ENCODE measurements at places on chromosomes 1 and 21. TPM values are rescaled to one million over a fixed set of nuclear protein-coding genes. Genes with fewer than 3 reads are reported as not detected.

GRCh38 chr1:205449750-205450443, 5.9 kb downstream of the BLACAT1 start:
- H3K4me1 ChIP-seq = peaks cover 5% of the 10 kb centered on the region
- peak; percentile 19 for DNase-seq
- peaks cover 41% of the 10 kb centered on the region for H3K27me3 ChIP-seq
- no peaks in the 10 kb centered on the region for H3K36me3 ChIP-seq
- H3K4me3 ChIP-seq = no peak overlapping the region
- H3K27ac ChIP-seq = no peak overlapping the region

Gene EYA3
- total RNA-seq = 30.0 TPM

DNA sequence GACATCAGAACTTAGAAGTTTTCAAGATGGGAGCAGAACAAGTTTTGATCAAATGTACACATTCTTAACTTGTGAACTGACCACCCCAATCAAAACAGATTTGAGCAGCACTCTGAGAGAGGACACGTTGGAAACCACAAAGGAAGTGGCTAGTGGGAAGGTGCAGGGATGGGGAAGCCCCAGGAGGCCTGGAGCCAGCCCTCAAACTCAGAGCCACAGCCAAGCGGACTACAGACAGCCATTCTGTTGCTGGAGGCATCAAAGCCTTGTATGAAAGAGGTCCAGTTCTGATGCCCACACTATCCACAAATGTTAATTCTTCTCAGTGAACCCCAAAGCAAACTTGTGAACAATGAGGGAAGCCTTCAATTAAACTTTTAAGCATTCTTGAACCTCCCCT, 143.6 kb upstream of the RAB4A start:
- no peaks in the 10 kb centered on the region for H3K36me3 ChIP-seq
- no peak overlapping the region for H3K27ac ChIP-seq
- peaks cover 50% of the 10 kb centered on the region for H3K4me1 ChIP-seq
- DNase-seq = peak; percentile 54

Gene LZIC
- total RNA-seq = 30.9 TPM

Gene ELF3
- total RNA-seq = 0.30 TPM

Gene MIXL1
- total RNA-seq = not detected

Gene KRTAP19-8
- not detected for total RNA-seq

DNA sequence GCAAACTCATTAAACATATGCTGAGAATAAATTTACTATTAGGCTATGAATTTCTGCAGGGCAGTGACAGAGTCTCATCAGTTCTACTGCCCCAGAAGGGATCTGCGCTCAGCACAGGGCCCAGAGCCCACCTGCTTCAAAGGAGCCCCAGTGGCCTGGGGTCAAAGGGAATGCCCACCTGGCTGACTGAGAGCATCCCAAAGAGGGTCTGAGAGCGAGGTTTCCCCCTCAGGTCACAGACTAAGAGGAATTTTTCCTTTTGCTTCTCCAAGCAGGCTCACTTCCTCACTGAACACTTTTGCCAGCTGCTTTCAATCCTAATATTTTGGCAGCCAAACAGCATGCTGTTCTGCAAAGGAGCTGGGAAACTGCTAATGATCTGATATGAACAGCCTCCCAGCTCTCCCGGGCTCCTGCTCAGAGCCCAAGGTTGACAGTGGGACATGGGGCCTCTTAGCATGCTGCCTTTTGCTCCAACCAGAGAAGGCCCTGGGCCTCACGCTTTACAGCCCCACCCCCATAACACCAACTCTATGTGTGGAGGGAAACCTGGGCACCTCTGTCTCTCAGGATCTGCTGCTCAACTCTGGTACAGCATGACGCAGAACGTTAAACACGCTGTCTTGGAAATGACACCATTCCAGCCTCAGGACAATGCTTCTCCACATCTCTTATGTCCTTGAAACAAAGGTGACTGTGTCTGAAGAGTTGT, 70.7 kb upstream of the SYT6 start:
- H3K4me1 ChIP-seq = no peaks in the 10 kb centered on the region
- no peaks in the 10 kb centered on the region for H3K27me3 ChIP-seq
- H3K36me3 ChIP-seq = no peaks in the 10 kb centered on the region
- H3K4me3 ChIP-seq = no peak overlapping the region

DNA sequence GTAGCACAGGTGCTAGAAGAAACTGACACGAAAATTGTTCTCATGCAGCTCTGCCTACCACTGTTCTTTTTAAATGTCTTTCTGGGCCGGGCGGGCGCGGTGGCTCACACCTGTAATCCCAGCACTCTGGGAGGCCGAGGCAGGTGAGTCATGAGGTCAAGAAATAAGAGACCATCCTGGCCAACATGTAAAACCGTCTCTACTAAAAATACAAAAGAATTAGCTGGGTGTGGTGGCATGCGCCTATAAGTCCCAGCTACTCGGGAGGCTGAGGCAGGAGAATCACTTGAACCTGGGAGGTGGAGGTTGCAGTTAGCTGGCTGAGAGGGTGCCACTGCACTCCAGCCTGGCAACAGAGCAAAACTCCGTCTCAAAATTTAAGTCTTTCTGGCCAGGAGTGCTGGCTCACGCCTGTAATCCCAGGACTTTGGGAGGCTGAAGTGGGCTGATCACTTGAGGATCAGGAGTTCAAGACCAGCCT, 947 bp upstream of the RIT1 start:
- peak overlapping the region; percentile 99 for H3K4me3 ChIP-seq
- H3K27me3 ChIP-seq = no peaks in the 10 kb centered on the region
- no peak for DNase-seq
- peaks cover 46% of the 10 kb centered on the region for H3K36me3 ChIP-seq

GRCh38 chr1:78410643-78411042, 80.1 kb upstream of the PTGFR start:
- no peak overlapping the region for H3K4me3 ChIP-seq
- no peaks in the 10 kb centered on the region for H3K27me3 ChIP-seq
- no peak for DNase-seq
- no peak overlapping the region for H3K27ac ChIP-seq

GRCh38 chr1:110207831-110208230, 2.3 kb upstream of the KCNC4 start:
- peak; percentile 76 for DNase-seq
- H3K4me3 ChIP-seq = no peak overlapping the region
- H3K36me3 ChIP-seq = no peaks in the 10 kb centered on the region
- no peaks in the 10 kb centered on the region for H3K27me3 ChIP-seq

DNA sequence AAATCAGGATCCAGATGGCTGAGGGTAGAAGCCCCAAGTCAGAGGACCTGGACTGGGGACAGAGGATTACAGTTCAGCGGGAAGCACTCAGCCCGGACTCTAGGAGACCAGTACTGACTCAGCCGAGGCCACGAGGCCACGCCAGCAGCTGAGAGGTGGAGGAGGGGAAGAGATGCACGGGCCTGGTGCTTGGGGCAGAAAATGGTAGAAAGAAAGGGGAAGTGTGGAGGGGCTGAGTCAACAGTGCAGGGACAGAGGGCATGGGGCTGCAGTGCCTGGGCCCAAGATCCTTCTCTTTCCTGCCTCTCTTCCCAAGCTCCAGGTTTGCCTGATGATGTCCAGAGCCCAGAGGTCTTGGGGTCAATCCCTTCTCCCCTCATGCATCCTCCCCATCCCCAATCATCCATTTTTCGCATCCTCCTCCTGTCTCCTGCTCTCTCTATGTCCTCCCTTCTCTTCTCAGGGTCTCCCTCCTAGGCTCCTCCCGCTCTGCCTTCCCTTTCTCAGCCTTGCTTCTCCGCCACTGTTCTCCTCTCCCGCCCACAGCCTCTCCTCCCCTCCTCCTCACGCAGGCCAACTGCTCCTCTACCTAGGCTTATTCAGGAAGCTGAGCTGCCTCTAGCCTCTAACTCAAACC, 7.7 kb downstream of the ARHGEF2 start:
- peaks cover 88% of the 10 kb centered on the region for H3K4me1 ChIP-seq
- DNase-seq = peak; percentile 47
- H3K36me3 ChIP-seq = peaks cover 64% of the 10 kb centered on the region
- no peaks in the 10 kb centered on the region for H3K27me3 ChIP-seq
- peak overlapping the region; percentile 65 for H3K4me3 ChIP-seq
- H3K27ac ChIP-seq = peak overlapping the region; percentile 85

DNA sequence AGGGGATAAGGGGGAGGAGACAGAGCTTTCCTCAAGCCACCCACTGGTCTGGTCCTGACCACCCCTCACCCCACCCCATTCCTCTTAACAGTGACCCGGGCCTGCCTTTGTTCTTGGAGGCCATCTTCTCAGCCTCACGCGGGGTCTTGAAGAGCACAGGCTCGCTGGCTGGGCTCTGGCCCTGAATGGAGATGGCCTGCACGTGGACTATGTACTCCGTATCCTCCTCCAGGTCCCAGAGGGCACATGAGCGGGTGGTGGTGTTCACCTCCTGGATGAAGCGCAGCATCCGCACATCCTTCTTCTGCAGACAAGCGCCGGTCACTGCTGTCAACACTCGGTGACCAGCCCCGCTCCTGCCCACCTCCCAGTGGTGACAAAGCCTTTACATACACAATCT, 2.6 kb downstream of the FNDC5 start:
- no peak overlapping the region for H3K27ac ChIP-seq
- H3K4me3 ChIP-seq = no peak overlapping the region
- no peaks in the 10 kb centered on the region for H3K36me3 ChIP-seq
- peaks cover 35% of the 10 kb centered on the region for H3K27me3 ChIP-seq
- DNase-seq = no peak

GRCh38 chr1:181062836-181063428, 25.6 kb upstream of the IER5 start:
- DNase-seq = peak; percentile 43
- H3K36me3 ChIP-seq = peaks cover 26% of the 10 kb centered on the region
- H3K4me3 ChIP-seq = peak overlapping the region; percentile 69
- peaks cover 21% of the 10 kb centered on the region for H3K4me1 ChIP-seq
- peak overlapping the region; percentile 84 for H3K27ac ChIP-seq

- no peak for DNase-seq
- peaks cover 11% of the 10 kb centered on the region for H3K4me1 ChIP-seq
- no peaks in the 10 kb centered on the region for H3K36me3 ChIP-seq
Observed at GRCh38 chr1:171433451-171433850, 51.9 kb upstream of the PRRC2C start.

GRCh38 chr1:219247441-219247840, 73.8 kb downstream of the LYPLAL1 start:
- H3K27ac ChIP-seq = no peak overlapping the region
- no peaks in the 10 kb centered on the region for H3K4me1 ChIP-seq
- no peak for DNase-seq
- peaks cover 9% of the 10 kb centered on the region for H3K36me3 ChIP-seq
- H3K4me3 ChIP-seq = no peak overlapping the region
- no peaks in the 10 kb centered on the region for H3K27me3 ChIP-seq

Measured in activated naive CD8-positive, alpha-beta T cell treated with anti-CD3 and anti-CD28 coated beads for 36 hours (primary cell).